ENCODE measurements at places on chromosomes 11 and 22.

- no peak for DNase-seq
Observed at GRCh38 chr22:44424867-44425693, 73.0 kb downstream of the RTL6 start.

DNA sequence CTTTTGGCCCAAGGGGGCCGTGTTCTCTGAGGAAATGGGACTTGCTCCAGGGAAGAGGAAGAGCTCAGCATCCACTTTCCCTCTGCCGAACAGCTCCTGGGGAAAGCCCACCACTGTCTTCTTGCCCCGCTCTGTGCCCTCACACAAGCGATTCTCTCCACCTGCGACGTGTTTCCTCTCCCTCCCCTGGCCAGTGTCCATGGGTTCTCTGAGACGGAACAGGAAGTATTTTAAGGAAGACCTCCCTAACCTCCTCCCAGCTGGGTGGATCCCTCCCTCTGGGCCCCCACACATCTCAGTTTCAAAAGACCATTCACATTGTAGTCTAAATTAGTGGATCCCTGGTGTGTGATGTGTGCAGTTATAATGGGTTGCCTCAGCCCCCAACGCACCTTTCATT lies 1.6 kb downstream of the TP53AIP1 start:
- no peak for DNase-seq

DNA sequence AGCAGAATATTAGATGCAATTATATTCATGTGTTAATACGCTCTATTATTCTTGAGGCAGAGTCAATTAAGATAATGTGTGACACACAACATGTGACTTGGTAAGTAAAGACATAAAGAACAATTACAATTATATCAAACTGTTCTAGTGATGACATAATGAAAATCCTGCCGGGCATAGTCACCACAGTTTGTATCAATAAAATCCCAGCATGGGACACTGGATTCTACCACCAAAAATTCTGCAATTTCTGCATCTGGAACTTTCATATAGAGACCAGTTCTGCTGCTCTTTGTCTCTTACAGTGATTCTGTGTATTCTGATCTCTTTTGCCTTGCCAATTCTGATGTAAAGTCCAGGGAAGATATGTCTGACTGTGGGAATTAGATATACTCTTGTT lies 495.6 kb upstream of the LRRC4C start:
- no peak for DNase-seq

DNA sequence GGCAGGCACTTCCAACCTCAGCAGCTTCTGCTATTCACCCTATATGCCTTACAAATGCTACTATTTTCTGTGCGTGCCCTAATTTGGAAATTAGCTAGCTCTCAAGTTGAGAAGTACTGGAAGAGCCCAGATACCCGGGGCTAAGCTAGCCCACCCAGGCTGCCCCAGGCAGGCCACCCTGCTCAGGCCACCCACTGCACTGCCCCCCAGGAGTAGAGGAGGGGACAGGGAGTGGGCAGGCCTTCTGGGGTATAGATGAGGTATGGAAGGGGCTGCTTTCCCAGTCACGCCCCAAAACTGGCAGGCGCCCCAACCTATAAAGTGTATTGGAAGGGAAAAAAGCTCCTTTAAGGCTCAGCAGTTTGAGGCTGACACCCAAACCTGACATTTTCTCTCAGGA lies 43.5 kb downstream of the DRD2 start:
- no peak for DNase-seq

DNA sequence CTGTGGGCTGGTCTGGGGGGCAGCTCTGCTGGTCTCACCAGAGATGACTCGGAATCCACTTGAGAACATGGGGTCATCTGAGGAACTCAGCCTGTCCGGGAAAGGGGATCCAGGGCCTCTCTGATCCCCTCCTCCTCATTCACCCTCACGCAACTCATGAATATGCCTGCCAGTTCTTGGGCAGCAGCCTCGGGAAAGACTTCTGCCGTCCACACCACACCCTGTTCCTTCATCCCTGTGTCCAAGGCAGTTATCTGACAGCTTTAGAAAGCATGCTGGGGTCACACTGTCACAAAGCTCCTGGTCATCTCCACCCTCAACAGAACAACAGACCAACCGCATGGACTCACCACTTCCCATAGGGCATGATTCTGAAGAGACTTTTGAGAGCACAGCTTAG lies 88.3 kb downstream of the AMOTL1 start:
- no peak for DNase-seq

- DNase-seq, result no peak
Observed at GRCh38 chr11:86610559-86611341, 61.7 kb downstream of the ME3 start.

GRCh38 chr11:107018902-107019493 lies 722 bp upstream of the GUCY1A2 start:
- DNase-seq, result peak; percentile 11

DNA sequence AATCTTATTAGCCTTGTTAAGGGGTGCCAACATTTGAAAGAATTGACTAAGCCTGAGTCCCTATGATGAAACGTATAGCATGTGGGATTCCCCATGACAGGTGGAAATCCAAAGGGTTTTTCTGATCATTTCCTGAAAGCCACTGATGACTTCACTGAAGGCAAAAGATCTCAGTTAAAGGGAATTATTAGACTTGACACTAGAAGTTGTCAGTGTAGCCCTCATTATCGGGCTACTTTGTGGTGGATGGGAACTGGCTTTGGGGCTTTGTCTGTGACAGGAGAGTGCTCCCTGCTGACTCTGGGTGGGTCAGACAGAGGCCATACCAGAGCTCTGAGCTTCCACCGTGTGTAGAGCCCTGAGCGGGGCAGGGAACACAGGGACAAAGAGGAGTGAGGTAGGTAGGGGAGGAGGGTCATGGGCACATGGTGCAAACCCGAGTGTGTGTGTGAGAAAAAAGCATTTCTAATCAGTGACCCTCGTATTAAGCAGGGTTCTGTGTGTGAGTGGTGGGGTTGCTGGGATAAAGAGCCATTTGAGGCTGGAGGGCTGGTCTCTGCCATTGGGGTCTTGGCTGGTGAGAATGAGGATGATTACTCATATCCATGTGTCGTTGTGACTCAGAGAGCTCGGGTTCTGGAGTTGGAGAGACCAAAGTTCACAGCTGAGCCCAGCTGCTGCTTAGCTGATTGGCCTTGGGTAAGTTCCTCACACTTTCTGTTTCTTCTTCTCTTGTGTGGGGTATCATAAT lies 101.1 kb downstream of the GRIK4 start:
- DNase-seq, result no peak

GRCh38 chr11:113193946-113194345 lies 120.4 kb upstream of the TTC12 start:
- no peak for DNase-seq

GRCh38 chr22:38310518-38311322 lies 6.5 kb downstream of the CSNK1E start:
- no peak for DNase-seq

DNA sequence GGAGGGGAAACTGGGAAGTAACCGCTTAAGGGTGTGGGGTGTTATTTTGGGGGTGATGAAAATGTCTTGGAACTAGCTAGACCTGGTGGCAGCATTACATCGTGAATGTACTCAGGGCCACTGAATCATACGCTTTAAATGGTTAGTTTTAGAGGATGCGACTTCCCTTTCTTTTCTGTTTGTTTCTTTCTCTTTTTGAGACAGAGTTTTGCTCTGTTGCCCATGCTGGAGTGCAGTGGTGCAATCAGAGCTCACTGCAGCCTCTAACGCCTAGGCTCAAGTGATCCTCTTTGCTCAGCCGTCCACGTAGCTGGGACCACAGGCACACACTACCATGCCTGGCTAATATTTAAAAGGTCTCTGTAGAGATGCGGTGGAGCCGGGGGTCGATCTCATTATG lies 5.6 kb upstream of the MIAT start:
- DNase-seq, result no peak

DNA sequence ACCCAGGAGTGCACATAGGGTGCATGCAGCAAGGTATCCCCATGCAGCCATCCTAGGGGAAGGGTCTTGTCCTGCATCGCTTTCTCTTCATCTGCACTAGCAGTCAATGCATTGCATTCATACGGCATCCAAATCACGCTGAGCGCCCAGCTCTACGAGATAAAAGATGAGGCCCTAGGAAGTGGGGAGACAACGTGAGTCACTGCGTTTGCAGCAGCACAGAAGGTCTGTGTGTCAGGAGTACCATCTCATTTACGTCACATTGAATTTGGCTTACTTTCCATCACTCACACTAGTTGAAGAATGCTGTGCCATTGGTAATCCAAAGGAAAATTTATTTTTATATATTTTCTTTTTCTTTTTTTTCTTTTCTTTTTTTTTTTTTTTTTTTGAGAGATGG lies 2.5 kb upstream of the ST14 start:
- no peak for DNase-seq

DNA sequence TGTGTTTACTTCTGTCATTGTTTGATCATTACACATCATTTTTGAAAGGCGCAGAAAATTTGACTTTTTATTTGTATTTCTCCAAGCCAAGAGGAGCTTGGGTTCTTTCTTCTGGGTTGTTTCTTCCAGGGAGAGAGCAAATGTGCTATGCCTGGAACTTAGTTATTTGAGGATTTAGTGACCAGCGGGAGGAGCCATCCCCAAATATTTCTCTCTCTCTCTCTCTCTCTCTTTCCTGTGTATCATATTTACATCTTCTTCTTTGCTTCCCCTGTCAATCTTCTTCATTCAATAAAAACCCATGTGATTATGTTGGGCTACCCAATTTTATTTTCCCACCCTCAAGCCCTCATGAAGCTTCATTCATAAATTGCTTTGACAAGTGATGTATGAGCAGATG lies 534.5 kb downstream of the LRRC4C start:
- DNase-seq, result no peak

- DNase-seq, result no peak
Observed at GRCh38 chr22:30893434-30894370, 74.9 kb downstream of the MORC2 start.

DNA sequence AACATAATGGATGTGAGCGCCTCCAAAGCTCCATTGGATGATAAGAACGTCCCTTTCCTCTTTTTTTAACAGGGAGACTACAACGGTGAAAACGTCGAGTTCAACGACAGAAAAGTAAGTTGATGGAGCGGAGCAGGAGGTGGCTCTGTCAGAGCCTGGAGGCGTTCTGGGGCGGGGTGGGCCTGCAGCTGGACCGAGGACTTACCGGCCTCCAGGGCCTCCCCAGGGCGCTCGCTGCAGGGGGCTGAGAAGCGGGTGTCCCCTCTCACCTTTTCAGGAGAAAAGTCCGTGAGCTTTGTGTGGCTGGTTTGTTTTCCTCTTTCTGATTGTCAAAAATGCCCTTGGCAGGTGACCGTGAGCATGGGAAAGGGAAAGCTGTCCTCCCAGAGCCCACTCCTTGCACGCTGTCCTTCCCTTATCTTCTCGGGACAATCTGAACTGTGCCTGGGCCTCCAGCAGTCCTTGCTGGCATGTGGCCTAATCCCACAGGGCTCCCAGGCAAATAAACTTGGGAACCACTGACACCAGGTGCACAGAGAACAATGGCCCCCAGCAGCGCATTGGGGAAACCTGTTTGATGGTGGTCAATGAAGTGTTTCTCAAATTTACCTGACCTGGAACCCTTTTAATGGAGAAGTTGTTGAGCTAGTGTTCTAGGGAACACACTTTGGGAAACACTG lies 38.4 kb downstream of the ANO1 start:
- DNase-seq, result no peak

DNA sequence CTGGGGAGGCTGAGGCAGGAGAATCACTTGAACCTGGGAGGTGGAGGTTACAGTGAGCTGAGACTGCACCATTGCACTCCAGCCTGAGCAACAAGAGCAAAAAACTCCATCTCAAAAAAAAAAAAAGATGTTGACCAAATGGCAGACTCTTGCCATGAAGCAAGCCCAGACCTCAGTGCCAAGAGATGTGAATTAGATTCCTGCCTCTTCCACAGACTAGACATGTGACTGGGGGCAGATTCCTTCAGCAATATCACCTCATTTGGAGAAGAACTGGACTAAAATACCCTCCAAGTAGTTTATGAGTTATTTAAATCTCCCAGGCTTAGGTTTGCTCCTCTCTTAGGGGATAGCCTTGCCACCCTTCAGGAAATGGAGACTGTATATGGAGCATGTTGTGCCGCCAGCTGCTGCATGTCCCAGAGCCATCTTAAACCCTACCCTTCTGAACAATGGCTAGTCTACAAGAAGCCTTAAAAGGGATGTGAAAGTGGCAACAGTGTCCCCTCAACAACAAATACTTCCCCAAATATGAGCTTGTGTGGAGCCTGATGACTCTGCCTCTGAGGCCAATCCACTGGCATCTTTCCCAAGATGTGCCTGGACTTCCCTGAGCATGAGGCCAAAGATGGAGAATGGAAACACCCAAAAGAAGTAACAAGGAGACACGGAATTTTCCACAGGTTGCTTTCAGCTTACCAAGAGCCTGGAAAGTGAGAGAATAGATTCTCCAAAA lies 763 bp upstream of the MS4A7 start:
- DNase-seq, result no peak

DNA sequence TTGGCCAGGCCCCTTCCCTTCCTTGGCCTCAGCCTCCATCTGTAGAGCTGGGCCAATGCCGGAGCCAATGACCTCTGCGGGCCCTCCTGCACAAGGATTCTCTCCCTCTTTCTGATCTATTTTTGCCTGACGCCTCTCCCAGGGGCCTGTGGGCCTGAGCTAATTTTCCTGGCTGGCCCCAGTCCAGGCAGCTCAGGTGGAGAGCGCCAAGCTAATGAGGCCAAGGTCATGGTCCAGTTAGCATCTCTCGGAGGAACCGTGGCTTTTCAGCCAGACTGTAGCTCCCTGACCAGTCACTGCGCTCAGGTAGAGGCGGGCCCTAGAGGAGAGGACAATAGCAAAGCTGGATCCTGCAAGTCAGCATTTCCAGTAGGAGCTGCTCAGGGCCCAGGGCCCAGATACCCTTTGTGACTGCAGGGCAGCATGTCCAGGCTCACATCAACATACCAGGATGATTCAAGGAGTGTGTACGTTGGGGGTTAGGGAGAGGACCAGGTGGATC lies 43.5 kb downstream of the APOL3 start:
- DNase-seq, result no peak

- no peak for DNase-seq
Observed at GRCh38 chr22:25166266-25167040, 33.2 kb upstream of the CRYBB3 start.

DNA sequence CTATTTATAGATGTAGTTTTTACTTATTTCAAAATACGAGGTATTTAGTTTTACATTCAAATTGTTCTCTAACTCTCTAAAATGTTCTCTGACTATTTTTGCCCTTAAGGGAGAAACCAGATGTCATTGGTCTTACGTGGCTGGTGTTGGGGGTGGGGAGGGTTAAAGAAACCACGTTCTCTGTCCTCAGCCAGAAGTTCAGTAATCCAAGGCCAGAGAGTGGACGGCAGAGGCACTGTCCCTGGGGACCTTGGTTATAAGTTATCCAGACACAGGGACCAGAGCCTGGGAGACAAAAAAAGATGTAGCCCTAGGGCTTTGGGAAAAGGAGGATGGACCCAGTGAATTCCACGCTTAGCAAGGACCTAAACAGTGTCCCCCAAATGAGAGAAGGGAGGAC lies 706 bp upstream of the OR51E1 start:
- DNase-seq, result no peak

GRCh38 chr11:93324500-93324899 lies 6.0 kb upstream of the DEUP1 start:
- no peak for DNase-seq

- no peak for DNase-seq
Observed at GRCh38 chr11:83115026-83115425, 41.9 kb upstream of the PCF11 start.

- peak; percentile 4 for DNase-seq
Observed at GRCh38 chr22:44391015-44391414, 78.3 kb upstream of the SHISAL1 start.

- peak; percentile 40 for DNase-seq
Observed at GRCh38 chr11:266676-267439, 11.3 kb upstream of the NLRP6 start.

GRCh38 chr11:108854346-108854745 lies 189.5 kb downstream of the DDX10 start:
- DNase-seq, result no peak

Data from activated naive CD4-positive, alpha-beta T cell treated with anti-CD3 and anti-CD28 coated beads, Interleukin-2, amount 50 U/mL, for 16 hours (primary cell).